Breast epithelium (tissue), 4 donors: ENCODE measurements at places on chromosomes 7 and 10. TPM values are rescaled to one million over a fixed set of nuclear protein-coding genes. Genes with fewer than 3 reads are reported as not detected.

- no peak overlapping the region for H3K4me3 ChIP-seq
- no peaks in the 10 kb centered on the region for H3K36me3 ChIP-seq
- no peak overlapping the region for H3K27ac ChIP-seq
- DNase-seq: no peak
- no peaks in the 10 kb centered on the region for H3K27me3 ChIP-seq
Observed at GRCh38 chr10:57992321-57993077, 275.2 kb downstream of the IPMK start.

DNA sequence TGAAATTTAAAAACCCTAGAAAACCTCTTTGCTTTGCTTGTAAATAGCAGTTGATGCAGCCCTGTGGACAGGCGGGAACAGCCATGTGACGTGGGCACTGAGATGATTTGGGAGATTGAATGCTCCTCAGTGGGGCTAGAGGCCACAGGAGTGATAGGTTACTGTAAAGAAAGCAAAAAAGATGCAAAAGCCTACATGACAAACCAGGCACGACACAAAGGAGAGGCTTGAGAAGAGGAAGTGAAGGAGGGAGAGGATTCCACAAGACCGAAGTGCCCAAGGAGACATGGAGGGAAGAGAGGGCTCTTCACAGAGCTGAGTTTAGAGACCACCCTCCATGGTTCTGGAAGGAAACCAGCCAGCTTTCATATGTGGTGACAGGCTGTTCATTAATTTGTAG is 25.7 kb downstream of the IKZF1 start:
- H3K27me3 ChIP-seq: no peaks in the 10 kb centered on the region
- no peak overlapping the region for H3K4me3 ChIP-seq
- no peak for DNase-seq
- H3K36me3 ChIP-seq: no peaks in the 10 kb centered on the region

- H3K36me3 ChIP-seq: no peaks in the 10 kb centered on the region
- no peaks in the 10 kb centered on the region for H3K4me1 ChIP-seq
- no peak overlapping the region for H3K27ac ChIP-seq
- no peak for DNase-seq
Observed at GRCh38 chr7:117065571-117066150, 112.4 kb downstream of the ST7 start.

- H3K4me3 ChIP-seq: no peak overlapping the region
- no peaks in the 10 kb centered on the region for H3K36me3 ChIP-seq
- no peaks in the 10 kb centered on the region for H3K4me1 ChIP-seq
- no peak for DNase-seq
- H3K27ac ChIP-seq: no peak overlapping the region
Observed at GRCh38 chr7:126979722-126980121, 273.0 kb downstream of the GRM8 start.

DNA sequence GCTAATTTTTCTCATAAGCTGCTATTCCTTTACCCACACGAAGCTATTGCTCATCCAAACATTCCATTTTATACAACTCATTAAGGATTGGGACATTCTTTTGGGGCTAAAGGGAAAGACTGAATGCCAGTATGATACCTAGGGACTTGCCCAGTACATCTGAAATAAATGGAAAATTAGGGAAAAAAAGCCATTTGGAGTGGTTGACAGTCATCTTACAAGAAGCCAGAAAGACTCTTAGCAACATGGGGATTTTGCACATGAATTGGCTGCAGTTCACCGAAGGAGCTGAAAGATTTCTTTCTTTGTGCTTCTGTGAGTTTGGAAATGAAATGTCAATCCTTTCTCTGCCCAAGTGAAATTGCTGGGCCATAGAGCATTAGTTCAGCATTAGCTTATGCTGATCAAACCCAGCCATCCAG is 43.3 kb upstream of the MTURN start:
- no peak overlapping the region for H3K27ac ChIP-seq
- H3K4me1 ChIP-seq: no peaks in the 10 kb centered on the region
- H3K27me3 ChIP-seq: no peaks in the 10 kb centered on the region
- no peaks in the 10 kb centered on the region for H3K36me3 ChIP-seq
- H3K4me3 ChIP-seq: no peak overlapping the region

- H3K27ac ChIP-seq: no peak overlapping the region
- no peak for DNase-seq
- H3K36me3 ChIP-seq: no peaks in the 10 kb centered on the region
- no peak overlapping the region for H3K4me3 ChIP-seq
Observed at GRCh38 chr7:4191046-4191445, 491.0 kb upstream of the FOXK1 start.

DNA sequence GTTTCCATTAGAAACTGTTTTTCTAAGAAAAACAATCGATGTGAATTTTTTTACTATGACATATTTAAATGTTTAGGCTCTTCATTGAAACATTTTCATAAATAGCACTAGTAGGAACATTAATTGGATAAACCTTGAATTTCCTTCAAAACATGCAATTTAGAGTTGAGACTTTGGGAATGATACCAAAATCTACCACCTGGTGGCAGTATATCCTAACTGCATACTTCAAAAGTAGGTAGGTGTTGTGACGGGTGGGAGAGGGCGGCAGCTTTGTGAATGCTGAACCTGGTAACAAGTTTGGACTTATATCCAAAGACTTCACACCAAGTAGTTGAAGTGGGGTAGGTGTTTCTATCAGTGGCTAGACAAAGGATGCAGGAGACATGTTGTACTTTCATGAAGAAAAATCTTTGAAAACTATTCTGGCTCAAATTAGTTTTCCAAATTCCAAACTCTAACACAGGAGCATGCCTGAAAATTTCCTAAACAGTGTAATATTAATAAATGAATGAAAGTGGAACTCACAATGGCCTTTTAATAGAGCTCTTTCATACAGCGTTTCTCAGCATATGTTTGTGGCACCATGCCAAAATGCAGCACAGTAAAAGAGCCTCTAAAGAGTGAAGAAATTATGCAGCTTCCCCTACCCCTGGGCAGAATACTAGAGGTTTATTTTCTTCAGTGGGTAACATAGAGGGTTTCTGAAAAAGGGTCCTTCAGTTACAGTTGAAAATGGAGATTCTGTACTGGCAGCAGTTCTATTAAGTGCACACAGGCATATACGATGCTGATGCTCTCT is 201.0 kb upstream of the TPK1 start:
- H3K4me1 ChIP-seq: no peaks in the 10 kb centered on the region
- no peaks in the 10 kb centered on the region for H3K27me3 ChIP-seq
- H3K27ac ChIP-seq: no peak overlapping the region

DNA sequence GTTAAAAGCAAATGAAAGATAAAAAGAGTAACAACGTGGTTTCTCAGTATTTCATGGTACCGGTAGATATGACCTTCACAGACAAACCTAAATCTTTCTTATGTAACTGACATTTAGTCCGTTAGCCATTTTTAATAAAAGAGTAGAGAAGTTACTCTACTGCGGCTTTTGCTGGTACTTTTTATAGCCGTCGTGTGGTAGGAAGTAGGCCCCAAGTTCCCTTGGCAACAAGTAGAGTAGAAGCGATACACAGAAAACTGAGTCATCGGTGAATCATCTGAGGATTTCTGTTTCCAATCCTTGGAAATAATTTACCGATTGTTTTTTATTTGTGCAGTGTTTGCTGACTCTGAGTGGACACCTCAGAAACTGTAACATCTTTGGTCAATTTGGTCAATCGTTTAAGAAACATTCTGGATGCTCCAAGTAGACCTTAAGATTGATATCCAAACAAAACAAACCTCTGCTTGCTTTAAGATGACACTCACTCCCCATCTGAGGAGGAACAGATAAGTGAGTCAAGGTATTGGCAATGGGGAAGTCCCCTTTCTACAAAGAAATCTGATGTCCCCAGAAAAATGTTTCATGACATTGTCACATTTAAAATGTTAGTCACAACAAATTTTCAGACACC is 63.9 kb upstream of the AHR start:
- H3K27ac ChIP-seq: peak overlapping the region; percentile 34
- no peaks in the 10 kb centered on the region for H3K27me3 ChIP-seq
- no peak overlapping the region for H3K4me3 ChIP-seq
- no peaks in the 10 kb centered on the region for H3K4me1 ChIP-seq
- H3K36me3 ChIP-seq: no peaks in the 10 kb centered on the region

CRYGN gene
- total RNA-seq: not detected

DNA sequence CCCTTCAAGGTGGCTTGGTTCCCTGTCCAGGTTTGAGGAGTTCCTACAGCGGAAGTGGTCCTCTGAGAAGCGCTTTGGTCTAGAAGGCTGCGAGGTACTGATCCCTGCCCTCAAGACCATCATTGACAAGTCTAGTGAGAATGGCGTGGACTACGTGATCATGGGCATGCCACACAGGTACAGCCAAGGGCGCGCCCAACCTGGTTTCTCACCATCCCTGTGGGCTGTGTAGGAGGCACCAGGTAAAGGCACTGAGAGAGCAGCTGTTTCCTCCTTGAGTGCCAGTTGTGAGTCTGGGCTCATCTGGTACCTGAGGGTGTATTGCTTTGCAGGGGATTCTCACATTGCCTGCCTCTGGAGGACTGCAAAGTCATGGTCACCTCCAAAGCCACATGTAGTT is 68.0 kb downstream of the OGDH start:
- no peak for DNase-seq
- H3K4me3 ChIP-seq: no peak overlapping the region
- no peaks in the 10 kb centered on the region for H3K4me1 ChIP-seq
- H3K27me3 ChIP-seq: no peaks in the 10 kb centered on the region

DNA sequence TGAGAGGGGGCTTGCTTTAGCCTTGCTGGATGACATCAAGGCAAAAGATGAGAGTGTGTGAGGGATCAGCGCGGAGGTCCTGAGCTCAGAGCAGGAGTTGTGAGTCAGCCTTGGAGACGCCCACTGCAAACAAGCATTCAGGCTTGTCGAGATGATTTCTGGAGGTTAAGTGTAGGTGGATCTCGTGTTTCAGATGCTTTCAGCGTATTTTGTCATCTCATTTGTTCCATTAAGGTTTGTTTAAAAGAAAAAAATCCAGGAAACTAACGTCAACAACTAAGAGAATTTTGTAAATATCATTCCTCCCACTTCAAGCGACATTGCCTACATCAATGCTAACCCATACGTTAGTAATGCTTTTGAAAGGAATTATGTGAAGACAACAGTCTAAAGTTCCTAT is 715.4 kb upstream of the NRP1 start:
- no peaks in the 10 kb centered on the region for H3K36me3 ChIP-seq
- no peak overlapping the region for H3K27ac ChIP-seq

- no peak overlapping the region for H3K4me3 ChIP-seq
- no peak for DNase-seq
- H3K4me1 ChIP-seq: no peaks in the 10 kb centered on the region
- H3K36me3 ChIP-seq: no peaks in the 10 kb centered on the region
- no peak overlapping the region for H3K27ac ChIP-seq
Observed at GRCh38 chr7:93185303-93186027, 37.3 kb upstream of the SAMD9L start.

FRA10AC1 gene
- 18.2 TPM for total RNA-seq

LARP4B gene
- 70.8 TPM for total RNA-seq
